CD4-positive, alpha-beta T cell treated with Interleukin-17A for 4 hours (primary cell): ENCODE measurements at places on chromosomes 5 and 9.
A peak's percentile ranks its signal among the peaks of the same experiment; 100 is the strongest.

GRCh38 chr5:179620703-179621350, 2.6 kb downstream of the HNRNPH1 start:
- no peak for DNase-seq

DNA sequence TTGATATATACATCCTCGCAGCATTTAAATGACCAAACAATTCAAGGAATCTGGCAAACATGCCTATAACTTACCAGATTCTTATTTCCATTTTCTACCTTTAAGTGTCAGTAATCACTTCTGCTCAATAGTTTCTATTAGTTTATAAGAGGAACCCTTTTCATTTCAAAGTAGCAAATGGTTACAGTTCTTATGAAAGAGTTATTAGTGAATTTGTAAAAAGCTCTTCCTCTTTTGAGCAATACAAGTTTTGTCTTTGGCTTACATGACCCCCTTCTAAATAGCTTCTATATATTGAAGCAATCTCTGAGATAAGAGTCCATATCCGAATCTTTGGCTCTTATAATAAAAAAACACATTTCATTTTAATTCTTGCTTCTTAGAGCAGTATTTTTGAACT, 42.0 kb downstream of the ELL2 start:
- no peak for DNase-seq

- DNase-seq, result no peak
These were observed 5.7 kb downstream of the QSOX2 start for GRCh38 chr9:136239983-136240330.

DNA sequence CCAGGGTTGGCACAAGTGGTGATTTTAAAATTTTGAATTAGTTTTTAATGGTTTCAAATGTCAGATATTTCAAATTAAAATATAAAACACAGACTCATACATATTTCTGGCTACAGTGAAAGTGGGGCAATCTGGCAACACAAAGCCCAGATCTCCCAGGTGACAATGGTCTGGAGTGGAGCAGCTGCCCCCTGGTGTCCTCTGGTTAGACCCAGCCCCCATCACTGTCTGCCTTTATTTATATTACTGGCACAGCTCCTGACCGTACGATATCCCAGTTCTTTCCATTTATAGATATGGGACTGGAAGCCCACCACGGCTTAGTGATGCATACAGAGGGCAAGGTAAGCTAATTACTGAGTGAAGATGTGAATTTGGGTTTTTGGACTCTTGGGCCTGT, 37.3 kb downstream of the MACIR start:
- peak; percentile 12 for DNase-seq

DNA sequence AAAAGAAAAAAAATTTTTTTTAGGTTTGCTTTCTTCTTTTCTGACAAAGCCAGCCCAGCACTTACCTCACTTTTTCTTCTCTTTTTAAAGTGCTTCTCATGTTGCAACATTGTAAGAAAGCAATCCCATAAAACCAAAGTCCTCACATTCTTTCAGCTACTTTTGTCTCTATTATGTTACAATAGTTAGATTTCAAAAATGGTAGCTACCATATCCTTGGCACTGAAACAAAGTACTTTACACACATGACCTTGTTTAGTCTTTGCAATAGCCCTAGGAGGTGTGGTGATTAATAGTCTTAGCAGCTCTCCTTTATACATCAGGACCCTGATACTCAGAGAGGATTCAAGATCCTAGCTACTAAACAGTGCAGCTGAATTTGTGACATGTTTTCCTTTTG, 23.5 kb upstream of the CARTPT start:
- no peak for DNase-seq

DNA sequence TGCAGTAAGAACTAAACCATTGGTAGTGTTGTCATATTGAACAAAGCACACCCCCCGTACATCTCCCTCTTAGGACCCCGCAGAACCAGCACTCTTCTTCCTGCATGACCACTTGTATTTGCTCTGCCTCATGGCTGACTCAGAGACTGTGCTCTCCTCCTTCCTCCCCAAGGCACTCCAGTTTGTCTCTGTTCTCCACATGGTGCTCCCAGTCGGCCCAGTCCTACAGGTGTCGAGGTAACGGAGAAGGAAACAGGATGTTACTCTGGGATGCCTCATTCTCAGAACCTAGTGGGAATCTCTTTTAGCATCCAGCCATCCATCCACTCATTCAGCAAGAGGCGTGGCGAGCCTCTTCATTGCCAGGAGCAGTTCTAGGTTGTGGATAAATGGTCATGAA, 97.0 kb upstream of the NIPAL4 start:
- no peak for DNase-seq

GRCh38 chr5:6823996-6824395, 110.8 kb downstream of the TENT4A start:
- DNase-seq, result no peak

- no peak for DNase-seq
These were observed 4.0 kb downstream of the HDAC3 start for GRCh38 chr5:141632650-141633049.

DNA sequence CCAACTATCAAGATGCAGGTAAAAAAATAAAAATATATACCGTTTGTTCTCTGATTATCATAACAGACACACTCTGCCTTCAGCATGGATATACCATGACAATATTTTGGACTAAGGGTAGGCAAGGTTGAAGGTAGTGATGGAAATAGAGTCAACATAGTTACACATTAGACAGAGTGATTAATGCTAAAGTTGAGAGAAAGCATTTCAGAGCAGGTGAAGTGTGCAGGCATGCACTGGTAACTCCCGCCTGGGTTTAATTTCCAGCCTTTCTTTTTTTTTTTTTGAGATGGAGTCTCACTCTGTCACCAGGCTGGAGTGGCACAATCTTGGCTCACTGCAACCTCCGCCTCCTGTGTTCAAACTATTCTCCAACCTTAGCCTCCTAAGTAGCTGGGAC, 458.5 kb downstream of the TLR4 start:
- DNase-seq, result no peak

GRCh38 chr5:558326-558725, 34.1 kb upstream of the SLC9A3 start:
- no peak for DNase-seq

DNA sequence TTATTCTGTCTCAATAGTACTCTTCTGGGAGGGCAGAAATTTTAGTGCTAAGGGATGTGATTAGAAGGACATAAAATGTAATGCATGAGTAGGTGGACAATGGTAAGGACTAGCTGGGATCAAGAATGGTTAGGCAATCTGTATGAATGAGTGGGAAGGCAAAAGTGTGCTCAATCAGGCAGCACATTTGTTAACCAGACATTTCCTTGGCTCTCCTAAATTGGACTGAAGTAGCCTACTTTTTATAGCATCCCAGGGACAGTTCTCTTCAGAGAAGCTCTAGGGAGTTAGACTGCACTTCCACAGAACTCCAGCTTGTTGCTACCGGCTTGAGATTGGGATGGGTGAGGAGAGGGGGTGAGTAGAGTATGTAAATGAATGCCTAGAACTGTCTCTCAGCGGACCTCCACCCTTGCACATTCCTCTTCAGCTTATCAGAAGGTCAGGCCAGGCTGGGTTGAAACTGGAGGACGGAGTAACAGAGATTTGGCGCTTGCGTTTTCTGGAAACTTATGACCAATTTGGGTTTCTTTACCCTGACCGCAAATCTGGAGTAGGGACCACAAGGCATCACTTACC, 19.0 kb upstream of the ARL14EPL start:
- DNase-seq, result no peak

GRCh38 chr5:33891788-33892619, at the start of gene ADAMTS12:
Gene ADAMTS12 (minus strand): TSS chr5:33891990. CDS start chr5:33891856, 134 bp downstream.
- DNase-seq, result no peak

- DNase-seq, result no peak
These were observed 78.7 kb downstream of the ACTL7B start for GRCh38 chr9:108776920-108777639.

- no peak for DNase-seq
These were observed 55.6 kb upstream of the TESK1 start for GRCh38 chr9:35549441-35549840.

DNA sequence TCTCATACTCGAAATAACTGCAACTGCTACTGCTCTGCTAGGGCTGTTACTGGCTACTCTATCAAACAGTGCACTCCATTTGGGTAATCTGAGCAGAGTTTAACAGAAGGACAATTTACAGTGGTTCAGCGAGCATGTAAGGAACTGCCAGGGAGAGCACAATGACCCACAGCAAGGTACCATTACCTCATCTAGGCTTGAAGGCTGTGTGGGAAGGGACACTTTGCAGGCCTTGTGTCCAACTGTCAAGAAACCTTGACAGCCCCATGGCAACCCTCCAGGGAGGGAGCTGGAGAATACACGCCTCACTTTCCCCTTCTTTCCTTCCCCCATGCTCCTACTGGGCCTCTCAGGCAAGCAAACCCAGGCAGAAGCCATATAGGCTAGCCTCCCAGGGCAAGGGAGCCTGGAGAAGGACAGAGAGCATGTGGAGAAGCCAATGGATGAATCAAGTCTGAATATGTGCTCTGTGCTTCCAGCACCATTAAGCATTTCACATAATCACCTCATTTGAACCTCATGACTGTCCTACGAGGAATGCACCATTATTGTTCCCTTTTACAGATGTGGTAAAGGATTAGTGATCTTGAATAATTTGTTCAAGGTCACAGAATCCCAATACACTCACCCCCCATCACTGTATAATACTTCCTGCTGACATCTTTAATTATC, 49.9 kb upstream of the JAK2 start:
- no peak for DNase-seq

- DNase-seq, result no peak
These were observed 37.1 kb upstream of the LRRC14B start for GRCh38 chr5:154236-154635.

- no peak for DNase-seq
These were observed 165.0 kb upstream of the GPR151 start for GRCh38 chr5:146680846-146681584.

- DNase-seq, result no peak
These were observed 269.8 kb downstream of the NR3C1 start for GRCh38 chr5:143133721-143134120.
